ENCODE measurements at places on chromosomes 1 and 21. TPM values are rescaled to one million over a fixed set of nuclear protein-coding genes. Genes with fewer than 3 reads are reported as not detected.
A peak's percentile ranks its signal among the peaks of the same experiment; 100 is the strongest.

The ESRRG gene
- total RNA-seq, result not detected

The S100A9 gene
- total RNA-seq, result not detected

The CD5L gene
- total RNA-seq, result not detected

The HNRNPU gene
- 639 TPM for total RNA-seq

The PDZK1 gene
- not detected for total RNA-seq

GRCh38 chr1:156493742-156494141 lies 6.8 kb downstream of the MEF2D start:
- H3K27me3 ChIP-seq, result no peaks in the 10 kb centered on the region
- peak overlapping the region; percentile 69 for H3K27ac ChIP-seq
- no peak overlapping the region for H3K4me3 ChIP-seq
- peaks cover 17% of the 10 kb centered on the region for H3K36me3 ChIP-seq
- peaks cover 97% of the 10 kb centered on the region for H3K4me1 ChIP-seq

- H3K4me3 ChIP-seq, result no peak overlapping the region
- no peak overlapping the region for H3K27ac ChIP-seq
- peaks cover under 1% of the 10 kb centered on the region for H3K27me3 ChIP-seq
- DNase-seq, result no peak
Observed at GRCh38 chr1:99407018-99407417, 142.7 kb downstream of the PLPPR4 start.

- H3K4me1 ChIP-seq, result peaks cover 2% of the 10 kb centered on the region
- H3K4me3 ChIP-seq, result no peak overlapping the region
- H3K27me3 ChIP-seq, result peaks cover 31% of the 10 kb centered on the region
- no peaks in the 10 kb centered on the region for H3K36me3 ChIP-seq
- DNase-seq, result no peak
Observed at GRCh38 chr1:3065797-3066196, 3.2 kb upstream of the PRDM16 start.

GRCh38 chr1:107935396-107936064 lies 29.4 kb downstream of the VAV3 start:
- no peaks in the 10 kb centered on the region for H3K27me3 ChIP-seq
- H3K4me3 ChIP-seq, result peak overlapping the region; percentile 29

- peak overlapping the region; percentile 78 for H3K27ac ChIP-seq
- peaks cover 38% of the 10 kb centered on the region for H3K4me1 ChIP-seq
- no peaks in the 10 kb centered on the region for H3K27me3 ChIP-seq
- DNase-seq, result no peak
Observed at GRCh38 chr1:58815686-58816071, 31.8 kb upstream of the JUN start.

DNA sequence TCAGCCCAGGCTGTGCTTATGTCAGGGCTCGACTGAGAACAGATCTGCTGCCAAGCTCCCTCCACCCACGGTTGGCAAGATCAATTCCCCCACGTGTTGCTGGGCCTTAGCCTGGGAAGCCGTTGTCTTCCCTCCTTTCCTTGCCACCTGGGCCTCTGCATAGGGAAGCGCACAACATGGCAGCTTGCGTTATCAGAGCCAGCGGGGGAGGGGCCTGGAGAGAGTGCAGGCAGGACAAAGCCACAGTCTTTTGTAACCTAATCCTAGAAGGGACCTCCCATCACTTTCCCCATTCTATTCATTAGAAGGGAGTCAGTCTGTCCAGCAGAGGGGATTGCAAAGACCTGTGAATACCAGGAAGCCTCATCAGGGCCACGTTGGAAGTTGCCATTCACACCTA lies 17.0 kb upstream of the IGSF21 start:
- H3K4me3 ChIP-seq, result no peak overlapping the region
- H3K27me3 ChIP-seq, result peaks cover 25% of the 10 kb centered on the region
- no peaks in the 10 kb centered on the region for H3K4me1 ChIP-seq
- H3K36me3 ChIP-seq, result no peaks in the 10 kb centered on the region
- no peak for DNase-seq

- no peak for DNase-seq
- no peak overlapping the region for H3K4me3 ChIP-seq
- H3K27me3 ChIP-seq, result peaks cover 32% of the 10 kb centered on the region
- no peaks in the 10 kb centered on the region for H3K36me3 ChIP-seq
- H3K27ac ChIP-seq, result no peak overlapping the region
Observed at GRCh38 chr1:20558191-20558590, 5.8 kb downstream of the FAM43B start.

DNA sequence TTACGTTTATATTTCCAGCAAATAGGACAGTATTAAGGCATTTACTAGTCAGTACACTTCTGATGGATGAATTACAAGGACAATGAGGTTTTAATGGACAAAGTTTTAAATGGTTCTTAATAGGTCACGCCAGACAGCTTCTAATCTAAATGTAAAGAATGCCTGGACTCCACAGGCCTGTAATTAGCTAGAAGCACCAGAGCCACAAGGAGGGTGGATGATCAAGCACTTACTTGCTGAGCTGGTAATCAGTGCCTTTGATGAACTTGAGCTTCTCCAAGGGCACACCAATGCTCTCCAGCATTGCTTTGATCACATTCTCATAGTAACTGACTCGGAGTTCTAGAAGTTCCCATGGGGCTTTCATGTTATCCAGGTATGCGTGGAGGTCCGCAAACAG lies 6.8 kb downstream of the YARS1 start:
- H3K36me3 ChIP-seq, result peaks cover 85% of the 10 kb centered on the region
- H3K4me3 ChIP-seq, result no peak overlapping the region
- no peak for DNase-seq
- peaks cover 43% of the 10 kb centered on the region for H3K4me1 ChIP-seq
- no peaks in the 10 kb centered on the region for H3K27me3 ChIP-seq

GRCh38 chr1:91555821-91556531 lies 55.3 kb downstream of the CDC7 start:
- peaks cover 56% of the 10 kb centered on the region for H3K4me1 ChIP-seq
- no peaks in the 10 kb centered on the region for H3K36me3 ChIP-seq
- peak; percentile 56 for DNase-seq
- H3K27ac ChIP-seq, result peak overlapping the region; percentile 90
- no peak overlapping the region for H3K4me3 ChIP-seq

DNA sequence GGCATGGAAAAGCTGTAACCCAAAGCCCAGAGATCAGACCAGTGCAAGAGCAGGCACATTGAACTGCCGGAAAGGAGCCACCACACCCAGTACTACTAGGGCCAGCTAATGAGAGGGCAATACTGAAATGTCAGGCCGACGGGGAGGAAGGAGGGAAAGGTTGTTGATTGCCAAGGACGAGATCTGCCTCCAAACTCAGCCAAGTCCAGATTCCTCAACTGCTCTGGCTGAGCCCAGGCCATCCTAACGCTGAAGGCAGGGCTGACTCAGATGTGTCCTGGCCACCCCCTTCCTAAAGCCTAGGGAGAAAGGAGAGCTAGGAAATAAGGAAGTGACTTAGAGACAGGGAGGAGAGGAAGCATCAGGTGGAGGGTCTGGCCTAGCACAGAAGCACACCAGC lies 42.1 kb upstream of the IPO9 start:
- no peak overlapping the region for H3K27ac ChIP-seq
- H3K4me1 ChIP-seq, result peaks cover 7% of the 10 kb centered on the region
- H3K27me3 ChIP-seq, result no peaks in the 10 kb centered on the region
- DNase-seq, result no peak
- no peak overlapping the region for H3K4me3 ChIP-seq

- no peaks in the 10 kb centered on the region for H3K27me3 ChIP-seq
- H3K27ac ChIP-seq, result peak overlapping the region; percentile 35
- H3K4me3 ChIP-seq, result no peak overlapping the region
- DNase-seq, result peak; percentile 58
- peaks cover 64% of the 10 kb centered on the region for H3K4me1 ChIP-seq
- H3K36me3 ChIP-seq, result no peaks in the 10 kb centered on the region
Observed at GRCh38 chr1:161092621-161093028, 3.3 kb upstream of the NECTIN4 start.

- H3K4me3 ChIP-seq, result no peak overlapping the region
- H3K4me1 ChIP-seq, result peaks cover 3% of the 10 kb centered on the region
- H3K27me3 ChIP-seq, result peaks cover 71% of the 10 kb centered on the region
- no peaks in the 10 kb centered on the region for H3K36me3 ChIP-seq
Observed at GRCh38 chr1:179591253-179591591, 410 bp upstream of the TDRD5 start.

DNA sequence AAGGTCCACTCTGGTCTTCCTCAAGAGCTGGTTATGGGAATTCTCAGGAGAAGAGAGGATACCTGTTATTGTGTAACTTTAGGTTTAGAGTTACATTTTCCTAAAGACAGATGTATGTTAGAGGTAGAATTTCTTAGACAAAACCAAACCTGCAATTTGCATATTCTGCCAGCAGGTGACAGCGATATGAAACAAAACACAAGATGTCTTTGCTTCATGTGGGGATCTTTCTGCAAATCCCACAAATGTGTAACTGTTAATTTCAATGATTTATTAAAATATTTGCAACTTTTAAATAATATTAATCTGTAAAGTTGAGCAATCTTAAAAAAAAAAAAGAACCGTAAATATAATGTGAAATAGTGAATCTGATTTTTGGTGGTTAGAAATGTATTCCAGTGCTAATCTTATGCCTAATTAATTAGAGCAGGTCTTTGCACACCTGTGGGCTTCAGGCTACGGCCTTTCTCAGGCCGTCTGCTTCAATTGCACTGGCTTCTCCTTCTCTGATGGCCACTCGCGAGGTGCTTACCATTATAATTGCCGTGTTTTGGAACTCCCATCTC lies 33.4 kb downstream of the FAM78B start:
- peaks cover 17% of the 10 kb centered on the region for H3K27me3 ChIP-seq
- peak; percentile 4 for DNase-seq
- no peak overlapping the region for H3K4me3 ChIP-seq
- H3K27ac ChIP-seq, result no peak overlapping the region
- H3K36me3 ChIP-seq, result no peaks in the 10 kb centered on the region
- H3K4me1 ChIP-seq, result no peaks in the 10 kb centered on the region

GRCh38 chr1:63795455-63795854 lies 21.6 kb downstream of the ROR1 start:
- peaks cover 5% of the 10 kb centered on the region for H3K27me3 ChIP-seq
- H3K27ac ChIP-seq, result no peak overlapping the region
- no peaks in the 10 kb centered on the region for H3K4me1 ChIP-seq

DNA sequence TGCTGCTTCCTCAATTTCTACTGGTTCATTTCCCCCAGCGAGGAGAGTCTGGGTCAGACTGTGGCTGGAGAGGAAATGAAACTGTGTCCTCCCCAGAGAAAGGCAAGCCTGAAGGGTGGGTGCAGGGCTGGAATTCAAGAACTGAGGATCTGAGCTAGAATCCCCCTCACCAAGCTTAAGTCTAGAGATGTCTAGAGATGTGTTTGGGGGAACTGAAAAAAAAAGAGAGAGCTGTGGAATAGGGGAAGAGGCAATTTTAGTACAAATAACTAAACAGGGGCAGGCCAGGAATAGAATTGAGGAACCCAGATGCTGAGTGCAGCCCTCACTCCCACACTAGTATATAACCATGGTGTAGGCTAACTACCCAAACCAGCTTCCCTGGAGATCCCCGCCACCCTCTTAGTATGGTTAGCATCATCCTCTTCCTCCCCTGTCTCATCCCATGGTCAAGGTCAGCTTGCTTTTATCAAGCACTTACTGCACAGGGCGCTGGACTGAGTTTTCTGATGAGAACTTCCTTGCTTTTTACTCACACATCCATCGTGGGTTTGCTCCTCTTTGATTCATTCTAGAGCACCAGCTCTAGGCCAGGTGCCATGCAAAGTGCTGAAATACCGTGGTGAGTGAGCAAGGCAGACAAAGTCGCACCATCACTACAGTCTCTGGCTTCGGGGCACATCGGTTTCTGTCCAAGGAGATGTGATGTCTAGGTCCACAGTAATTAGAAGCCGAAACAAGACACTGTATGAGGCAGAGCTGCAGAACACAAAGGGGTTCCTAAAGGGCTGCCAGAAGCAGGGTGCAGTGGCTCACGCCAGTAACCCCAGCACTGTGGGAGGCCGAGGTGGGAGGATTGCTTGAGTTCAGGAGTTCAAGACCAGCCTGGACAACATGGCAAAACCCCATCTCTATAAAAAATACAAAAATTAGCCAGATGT lies 112.9 kb upstream of the IPO9 start:
- no peaks in the 10 kb centered on the region for H3K4me1 ChIP-seq
- no peak overlapping the region for H3K4me3 ChIP-seq
- no peaks in the 10 kb centered on the region for H3K36me3 ChIP-seq
- no peaks in the 10 kb centered on the region for H3K27me3 ChIP-seq
- H3K27ac ChIP-seq, result no peak overlapping the region

GRCh38 chr1:209885403-209886218 lies 52.4 kb upstream of the SYT14 start:
- no peak for DNase-seq
- H3K4me3 ChIP-seq, result no peak overlapping the region
- H3K36me3 ChIP-seq, result no peaks in the 10 kb centered on the region

GRCh38 chr1:21294266-21294989 lies 4.2 kb upstream of the ECE1 start:
- H3K4me1 ChIP-seq, result peaks cover 85% of the 10 kb centered on the region
- H3K27ac ChIP-seq, result peak overlapping the region; percentile 97
- no peaks in the 10 kb centered on the region for H3K27me3 ChIP-seq
- DNase-seq, result peak; percentile 91

DNA sequence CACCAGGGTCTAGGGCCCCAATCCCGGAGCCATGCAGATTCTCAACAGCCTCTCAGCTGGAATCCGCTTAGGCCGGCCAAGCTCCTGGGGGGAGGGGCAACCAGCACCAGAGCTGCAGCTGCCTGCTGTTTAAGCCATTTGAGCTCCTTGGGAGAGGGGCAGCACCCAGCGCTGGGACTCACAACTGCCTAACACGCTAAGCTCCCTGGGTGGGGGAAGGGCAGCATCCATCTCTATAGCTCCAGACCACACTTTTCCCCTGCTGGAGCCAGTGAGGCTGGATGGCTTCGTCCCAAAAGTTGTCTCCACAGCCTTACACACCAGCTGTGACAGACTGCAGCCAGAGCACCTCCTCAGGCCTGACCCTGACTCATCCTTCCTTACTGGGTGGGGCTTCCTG lies 6.9 kb upstream of the PTGFR start:
- no peak overlapping the region for H3K4me3 ChIP-seq
- H3K4me1 ChIP-seq, result no peaks in the 10 kb centered on the region
- peaks cover 8% of the 10 kb centered on the region for H3K27me3 ChIP-seq
- DNase-seq, result no peak

DNA sequence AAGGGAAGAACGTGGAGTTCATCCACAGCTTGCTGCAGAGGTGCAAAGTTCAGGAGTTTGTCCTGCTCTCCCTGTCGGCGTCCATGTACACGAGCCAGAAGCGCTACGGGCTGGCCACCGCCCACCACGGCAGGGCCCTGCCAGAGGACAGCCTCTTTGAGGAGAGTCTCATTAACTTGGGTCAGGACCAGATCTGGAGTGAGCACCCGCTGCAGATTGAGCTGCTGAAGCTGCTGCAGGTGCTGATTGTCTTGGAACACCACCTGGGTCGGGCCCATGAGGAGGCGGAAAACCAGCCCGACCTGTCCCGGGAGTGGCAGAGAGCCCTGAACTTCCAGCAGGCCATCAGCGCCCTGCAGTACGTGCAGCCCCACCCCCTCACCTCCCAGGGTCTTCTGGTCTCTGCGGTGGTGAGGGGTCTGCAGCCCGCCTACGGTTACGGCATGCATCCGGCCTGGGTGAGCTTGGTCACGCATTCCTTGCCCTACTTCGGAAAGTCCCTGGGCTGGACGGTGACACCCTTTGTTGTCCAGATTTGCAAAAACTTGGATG lies 73.8 kb upstream of the MORC3 start:
- H3K4me1 ChIP-seq, result no peaks in the 10 kb centered on the region
- no peak overlapping the region for H3K27ac ChIP-seq
- H3K36me3 ChIP-seq, result peaks cover 13% of the 10 kb centered on the region
- H3K4me3 ChIP-seq, result no peak overlapping the region
- no peak for DNase-seq

All from activated naive CD8-positive, alpha-beta T cell treated with anti-CD3 and anti-CD28 coated beads for 36 hours (primary cell).